ENCODE measurements at places on chromosomes 13 and 19.

- DNase-seq, result no peak
Observed at GRCh38 chr13:29301027-29301426, 294.5 kb downstream of the SLC7A1 start.

- DNase-seq, result no peak
Observed at GRCh38 chr13:95245071-95245470, 56.2 kb downstream of the ABCC4 start.

GRCh38 chr13:69755101-69755500 is 352.5 kb upstream of the ATXN8OS start:
- DNase-seq, result no peak

DNA sequence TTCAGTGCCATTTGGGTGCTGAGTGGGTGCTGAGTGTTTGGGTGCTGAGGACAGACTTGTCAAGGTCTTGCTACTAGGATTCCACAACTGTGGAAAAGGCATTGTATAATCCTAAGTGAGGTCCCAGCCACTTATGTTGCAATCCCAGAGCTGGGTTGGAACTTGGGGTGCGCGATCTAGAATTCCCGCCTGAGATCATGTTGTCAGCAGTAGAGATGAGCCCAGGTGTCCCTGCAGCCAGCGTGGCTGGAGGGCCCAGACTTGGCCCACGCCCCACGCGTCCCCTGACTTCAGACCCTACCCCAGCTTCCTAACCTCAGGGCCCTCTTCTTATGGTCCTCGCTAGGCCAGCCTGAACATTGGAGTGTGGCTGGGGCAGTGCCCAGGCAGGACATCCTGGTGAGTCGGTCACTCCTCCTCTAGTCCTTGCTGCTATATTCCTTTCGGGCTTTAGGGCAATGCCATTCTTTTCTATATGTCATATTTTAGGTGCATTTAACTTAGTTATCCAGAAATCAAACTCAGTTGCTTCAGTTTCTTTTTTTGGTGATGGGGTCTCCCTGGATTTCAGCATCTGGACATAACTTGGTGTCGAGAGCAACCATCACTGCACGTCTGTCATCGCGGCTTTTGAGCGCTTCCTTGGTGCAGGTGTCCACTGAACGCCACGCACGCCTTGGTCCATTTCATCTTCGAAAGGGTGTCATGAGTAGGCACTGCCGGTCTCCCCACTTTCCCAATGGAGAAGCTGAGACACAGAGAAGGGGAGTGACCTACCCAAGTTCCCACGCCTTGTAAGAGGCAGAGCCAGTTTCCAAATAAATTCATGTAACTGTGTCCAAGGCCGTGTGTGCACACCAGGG is 46.4 kb upstream of the F7 start:
- no peak for DNase-seq

Data from liver (tissue), 10 donors.